ENCODE measurements at places on chromosomes 3 and 15. TPM values are rescaled to one million over a fixed set of nuclear protein-coding genes. Genes with fewer than 3 reads are reported as not detected.

Gene SNTN
- not detected for total RNA-seq

Gene ADPRH
- total RNA-seq, result 3.6 TPM

Gene BOC
- total RNA-seq, result 3.3 TPM

Gene GPR62
- under 0.01 TPM for total RNA-seq

Gene CISH
- 0.73 TPM for total RNA-seq

Gene SCAPER
- 8.9 TPM for total RNA-seq

Gene GANC
- 31.0 TPM for total RNA-seq

Gene TAGLN3
- total RNA-seq, result 0.87 TPM

Gene CNTN3
- total RNA-seq, result 1.7 TPM

Gene ALG1L2
- 0.33 TPM for total RNA-seq

Gene TMCC1
- 16.7 TPM for total RNA-seq

Gene CLEC3B
- total RNA-seq, result 12.1 TPM

Gene CFAP100
- not detected for total RNA-seq

Gene PATL2
- 1.3 TPM for total RNA-seq

Gene GPR149
- not detected for total RNA-seq

Gene CYP1A1
- not detected for total RNA-seq

Gene TGM4
- not detected for total RNA-seq

Gene UBA7
- 92.1 TPM for total RNA-seq

Gene ITGB5
- 167 TPM for total RNA-seq

Gene ACY1
- 52.5 TPM for total RNA-seq

Gene AGBL1
- not detected for total RNA-seq

Gene LEKR1
- 0.50 TPM for total RNA-seq

Gene ARHGEF26
- 1.6 TPM for total RNA-seq

Data from smooth muscle cell of trachea (primary cell).